ENCODE measurements at places on chromosomes 5 and 9. TPM values are rescaled to one million over a fixed set of nuclear protein-coding genes. Genes with fewer than 3 reads are reported as not detected.

DNA sequence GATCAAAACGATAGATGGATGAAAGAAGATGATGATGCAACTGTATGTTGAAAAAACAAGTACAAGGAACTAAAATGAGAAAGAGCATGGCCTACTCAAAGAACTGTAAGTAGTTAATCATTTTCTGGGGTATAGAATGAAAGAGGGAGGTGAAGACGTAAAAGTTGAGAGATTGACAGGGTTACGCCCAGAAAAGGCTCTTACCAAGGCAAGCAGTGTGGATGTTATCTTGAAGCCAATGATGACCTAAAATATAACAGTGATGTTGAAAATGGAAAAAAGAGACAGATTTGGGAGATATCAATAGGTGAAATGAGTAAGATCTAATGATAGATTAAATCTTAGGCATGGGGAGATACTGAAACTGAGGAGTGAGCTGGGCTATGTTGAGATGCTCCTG is 80.4 kb upstream of the GNAQ start:
- DNase-seq: no peak

DNA sequence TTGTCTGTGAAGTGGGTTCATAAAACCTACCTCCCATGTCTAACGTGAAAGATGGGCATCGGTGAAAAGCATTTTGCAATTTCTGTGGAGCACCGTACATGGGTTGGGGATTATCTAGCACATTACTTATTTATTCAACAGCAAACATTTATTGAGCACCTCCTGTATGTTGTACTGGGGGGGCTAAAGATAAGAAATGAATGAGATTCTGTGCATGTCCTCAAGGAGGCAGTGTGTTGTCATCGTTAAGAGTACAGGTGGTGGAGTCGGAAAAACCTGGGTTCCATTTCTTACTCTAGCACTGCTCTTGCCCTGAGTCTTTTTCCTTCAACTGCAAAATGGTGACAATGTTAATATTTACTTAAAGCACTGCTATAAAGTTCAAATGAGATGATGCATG is 30.4 kb upstream of the DENND1A start:
- no peak for DNase-seq

DNA sequence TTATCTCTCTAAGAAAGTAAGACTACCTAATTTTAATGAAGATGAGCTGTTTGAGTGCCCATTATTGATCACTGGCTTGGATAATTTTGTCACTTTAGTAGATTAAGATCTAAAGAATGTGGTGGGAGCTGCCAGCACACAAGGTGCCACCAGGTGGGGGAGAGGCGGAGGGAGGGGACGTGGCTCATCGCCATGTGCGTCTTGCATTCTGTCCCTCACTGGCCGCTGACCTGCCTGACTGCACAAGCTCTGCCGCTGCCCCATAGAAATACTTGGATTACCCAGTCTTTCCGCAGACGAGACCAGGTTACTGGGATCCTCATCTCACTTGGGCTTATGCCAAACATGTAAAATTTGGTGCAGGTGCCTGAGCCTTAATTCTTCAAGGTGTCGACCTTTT is 37.6 kb downstream of the RHOBTB3 start:
- DNase-seq: no peak

DNA sequence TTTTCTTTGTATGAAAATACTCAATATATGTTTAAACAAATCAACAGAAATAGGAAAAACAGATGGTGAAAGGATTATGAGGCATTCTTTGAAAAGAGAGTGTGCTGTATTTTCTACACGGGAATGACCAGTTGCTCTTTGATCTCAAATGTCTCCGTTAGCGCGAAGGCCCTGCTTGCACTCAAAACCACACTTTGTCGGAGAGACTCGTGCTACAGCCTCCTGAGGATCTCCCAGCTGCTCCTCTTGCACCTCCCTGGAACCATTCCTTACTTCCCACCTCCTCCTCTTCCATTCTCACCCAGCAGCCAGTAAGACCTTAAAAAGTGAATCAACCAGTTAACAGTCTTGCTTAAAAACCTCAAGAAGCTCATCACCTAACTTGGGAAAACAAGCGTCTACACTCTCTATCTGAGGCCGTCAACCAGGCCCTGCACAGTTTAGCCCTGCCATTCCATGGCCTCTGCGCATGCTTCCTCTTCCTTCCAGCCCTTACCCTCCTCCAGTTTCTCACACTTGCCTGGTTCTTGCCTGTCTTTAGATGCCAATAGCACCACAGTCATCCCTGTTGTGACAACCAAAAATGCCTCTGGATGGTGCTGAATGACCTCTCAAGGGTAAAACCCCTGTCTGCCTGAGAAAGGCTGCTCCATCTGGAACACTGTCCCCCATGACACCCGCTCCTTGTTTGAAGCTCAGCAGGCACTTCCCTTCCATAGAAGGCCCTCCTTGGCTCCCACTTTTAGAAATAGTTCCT is 594.7 kb upstream of the WWC1 start:
- DNase-seq: no peak

- DNase-seq: no peak
Measured at GRCh38 chr5:60510049-60510448, 189.9 kb downstream of the DEPDC1B start.

GRCh38 chr5:179410291-179411160 is 65.3 kb upstream of the ADAMTS2 start:
- no peak for DNase-seq

DNA sequence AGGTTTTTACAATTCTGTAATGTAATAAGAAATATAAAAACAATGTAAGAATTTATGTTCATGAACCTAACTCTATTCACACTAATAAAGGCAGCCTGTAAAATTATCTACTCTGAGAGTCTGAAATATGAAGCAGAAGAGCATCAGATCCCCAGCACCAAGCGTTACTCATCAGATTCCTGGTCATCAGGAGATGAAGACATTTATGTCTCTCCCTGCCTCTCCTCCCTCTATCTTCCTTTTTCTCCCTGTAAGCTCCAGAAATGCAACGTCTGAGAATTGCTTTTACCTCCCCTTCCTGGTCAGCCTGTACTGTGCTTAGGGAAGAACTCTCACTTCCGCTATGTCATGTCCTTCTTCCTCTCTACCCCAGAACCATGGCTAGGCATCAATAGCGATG is 114.4 kb upstream of the SLIT3 start:
- no peak for DNase-seq

DNA sequence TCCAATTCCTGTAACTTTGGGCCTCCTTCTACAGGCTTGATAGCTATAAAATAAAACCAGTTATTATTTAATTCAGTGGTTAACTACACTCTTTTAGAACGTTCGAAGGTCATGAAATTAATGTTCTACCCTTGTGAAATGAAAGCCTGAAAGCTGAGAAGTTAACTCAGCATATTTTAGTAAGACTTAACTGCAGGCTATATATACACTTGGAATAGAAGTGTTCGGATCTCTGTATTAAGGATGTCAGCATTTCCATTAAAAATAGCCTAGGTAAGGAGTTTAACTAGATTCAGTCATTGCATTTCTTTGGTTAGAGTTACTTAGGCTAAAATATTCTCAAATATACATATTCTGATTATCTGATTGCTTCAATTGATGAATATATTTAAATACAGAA is 229.2 kb downstream of the MRPS30 start:
- DNase-seq: no peak

DNA sequence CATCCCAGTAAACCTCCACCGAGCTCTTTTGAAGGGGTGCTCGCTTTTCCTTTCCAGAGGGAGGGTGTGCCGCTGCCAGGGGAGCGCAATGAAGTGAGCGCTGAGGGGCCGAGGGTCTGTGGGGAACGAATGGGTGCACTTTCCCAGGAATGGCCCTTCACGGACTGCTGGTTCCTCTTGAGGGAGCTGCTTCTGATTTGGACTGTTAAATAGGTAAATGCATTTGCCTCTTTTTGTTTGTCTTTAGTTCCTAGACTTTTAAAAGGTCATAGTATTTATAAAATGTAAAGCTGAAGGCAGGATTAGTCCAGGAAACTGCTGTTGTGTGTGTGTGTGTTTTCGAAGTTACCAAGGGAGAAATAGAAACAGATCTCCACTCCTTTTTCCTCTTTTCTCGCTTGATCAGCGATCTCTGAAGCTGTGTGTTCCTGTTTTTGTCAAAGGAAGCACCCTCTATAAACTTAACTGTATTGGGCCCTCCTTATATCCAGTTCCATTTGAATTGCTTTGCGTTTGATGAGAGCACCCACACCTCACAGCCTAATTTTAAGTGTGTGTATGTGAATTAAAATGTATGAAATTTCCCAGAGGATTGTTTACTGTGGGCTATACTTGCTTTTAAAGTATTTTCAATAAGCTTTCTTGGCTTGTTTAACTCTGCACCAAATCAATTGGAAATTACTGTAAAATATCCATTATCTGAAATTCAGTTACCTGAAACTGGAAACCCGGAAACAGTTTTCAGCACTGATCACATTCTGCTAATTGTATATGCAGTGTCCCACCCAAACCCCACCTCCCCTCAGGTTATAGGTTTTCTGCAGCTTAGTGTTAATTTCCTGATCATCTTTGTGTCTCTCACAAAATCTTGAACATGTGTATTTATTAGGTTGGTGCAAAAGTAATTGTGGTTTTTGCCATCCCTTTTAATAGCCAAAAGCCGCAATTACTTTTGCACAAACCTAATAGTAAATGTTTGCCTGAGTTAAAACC is 966 bp downstream of the SNX2 start:
- DNase-seq: no peak

DNA sequence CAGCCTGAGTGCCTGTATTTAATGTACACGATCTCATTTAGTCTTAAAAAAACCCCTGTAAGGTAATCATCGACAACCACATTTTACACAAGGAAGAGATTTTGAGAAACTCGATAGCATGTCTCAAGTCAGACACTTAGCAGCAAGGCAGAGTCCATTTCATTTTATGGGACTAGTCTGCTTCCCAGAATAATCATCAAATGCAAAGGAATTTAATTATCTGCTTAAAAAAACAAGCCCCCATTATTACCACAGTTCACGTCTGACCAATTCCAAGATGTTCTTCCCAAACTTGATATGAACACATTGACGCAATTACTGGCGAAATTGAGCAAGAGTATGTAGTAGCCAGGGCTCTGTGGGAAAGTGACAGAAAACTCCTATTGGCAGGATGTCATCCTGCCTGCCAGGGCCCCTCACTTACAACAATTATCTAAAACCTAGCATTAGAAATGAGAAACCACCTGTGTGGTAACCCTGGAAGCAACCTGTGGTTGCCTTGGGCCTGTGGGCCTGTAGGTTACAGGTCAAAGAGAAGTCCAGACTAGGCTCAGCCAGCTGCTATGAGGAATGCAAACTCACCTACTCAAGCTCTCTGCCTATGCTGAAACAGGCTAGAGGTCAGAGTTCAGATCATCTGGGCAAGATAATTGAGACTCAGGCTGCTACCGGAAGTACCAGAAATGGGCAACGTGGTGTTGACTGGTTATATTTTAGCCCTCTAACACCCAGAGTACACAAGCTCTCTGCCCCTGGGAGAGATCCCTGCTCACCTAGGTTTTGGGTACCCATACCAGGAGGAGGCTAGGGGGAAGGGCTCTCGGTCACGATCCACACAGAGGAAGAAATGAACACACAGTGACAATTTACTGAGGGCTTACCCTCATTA is 1.6 kb downstream of the B4GALT1 start:
- DNase-seq: peak; percentile 72

DNA sequence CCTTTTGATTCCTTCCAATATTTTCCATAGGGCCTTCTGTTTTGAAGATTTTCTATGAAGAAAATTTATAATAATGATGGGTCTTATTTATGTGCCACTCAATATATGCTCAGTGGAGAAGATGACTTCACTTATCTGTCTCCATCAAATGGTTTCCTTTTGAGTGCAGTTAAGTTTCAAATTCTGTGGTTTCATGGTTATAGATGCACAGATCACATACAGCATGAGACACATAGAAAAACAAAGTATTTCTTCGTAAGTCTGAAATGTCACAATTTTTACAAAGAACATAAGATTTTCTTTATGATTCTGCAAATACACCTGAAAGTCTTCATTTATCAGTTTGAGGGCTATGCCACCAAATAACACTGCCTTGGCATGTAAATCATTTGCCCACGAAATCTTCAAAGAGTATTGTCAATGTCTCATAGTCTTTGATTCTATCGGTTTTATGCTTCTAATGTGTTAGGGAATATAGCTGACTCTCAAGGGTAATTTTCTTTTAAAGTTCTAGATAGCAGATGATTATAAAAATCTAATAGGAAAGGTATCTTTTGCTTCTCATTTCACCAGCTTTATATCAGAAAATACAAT is 14.1 kb downstream of the CFAP95 start:
- DNase-seq: no peak

FRRS1L gene
- total RNA-seq: not detected

IFNA13 gene
- not detected for total RNA-seq

DMRTA1 gene
- not detected for total RNA-seq
